Activated T-helper 1 cell treated with anti-CD3 and anti-CD28 coated beads, Interleukin-2, amount 50 U/mL, for 16 hours (primary cell): ENCODE measurements at places on chromosomes 12 and 14.

- DNase-seq = no peak
Measured at GRCh38 chr14:74324931-74325361, 22.2 kb upstream of the ABCD4 start.

- no peak for DNase-seq
Measured at GRCh38 chr12:66495709-66496108, 183.2 kb downstream of the GRIP1 start.

GRCh38 chr12:18071336-18071735 lies 18.7 kb downstream of the RERGL start:
- no peak for DNase-seq

DNA sequence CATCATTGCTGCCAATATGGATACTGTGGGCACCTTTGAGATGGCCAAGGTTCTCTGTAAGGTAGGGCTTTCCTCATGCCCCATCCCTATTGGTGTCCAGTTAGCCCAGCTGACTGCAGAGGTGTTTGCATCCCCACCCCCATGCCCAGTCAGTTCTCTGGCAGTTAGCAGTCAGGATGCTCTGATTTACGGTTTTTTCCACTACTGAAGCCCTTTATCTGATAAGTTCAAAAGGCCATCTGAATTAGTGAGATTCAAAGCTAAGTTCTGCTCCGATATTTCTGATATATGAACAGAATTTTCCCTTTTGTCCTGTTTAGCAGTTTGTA lies 773 bp downstream of the GMPR2 start:
- DNase-seq = no peak

GRCh38 chr14:23910101-23910875 lies 43.3 kb upstream of the DHRS4 start:
- DNase-seq = no peak

DNA sequence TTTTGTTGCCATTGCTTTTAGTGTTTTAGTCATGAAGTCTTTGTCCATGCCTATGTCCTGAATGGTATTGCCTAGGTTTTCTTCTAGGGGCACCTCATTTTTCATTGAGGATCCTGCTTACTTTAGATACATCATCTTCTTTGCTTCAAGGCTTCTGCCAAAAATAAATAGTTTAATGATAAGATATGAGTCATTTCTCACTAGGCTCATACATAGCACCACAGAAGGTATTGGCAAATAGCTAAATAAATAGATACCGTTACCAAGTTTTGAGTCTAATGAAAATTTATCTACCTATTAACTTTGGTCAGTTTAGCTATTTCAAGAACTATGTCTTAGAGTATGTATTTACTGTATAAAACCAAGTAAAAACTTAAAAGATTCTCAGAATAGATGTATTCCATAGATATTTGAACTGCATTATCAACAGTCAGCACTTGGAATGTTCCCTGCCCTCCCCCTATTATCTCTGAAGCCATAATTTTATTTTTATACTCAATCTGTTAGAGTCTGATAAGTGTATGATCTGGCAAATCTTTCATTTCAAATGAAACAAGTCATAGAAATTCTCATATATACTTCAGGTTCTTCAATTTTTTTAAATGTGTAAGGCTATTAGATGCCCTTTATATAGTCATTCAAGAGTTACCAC lies 310.2 kb downstream of the CCDC91 start:
- DNase-seq = no peak

DNA sequence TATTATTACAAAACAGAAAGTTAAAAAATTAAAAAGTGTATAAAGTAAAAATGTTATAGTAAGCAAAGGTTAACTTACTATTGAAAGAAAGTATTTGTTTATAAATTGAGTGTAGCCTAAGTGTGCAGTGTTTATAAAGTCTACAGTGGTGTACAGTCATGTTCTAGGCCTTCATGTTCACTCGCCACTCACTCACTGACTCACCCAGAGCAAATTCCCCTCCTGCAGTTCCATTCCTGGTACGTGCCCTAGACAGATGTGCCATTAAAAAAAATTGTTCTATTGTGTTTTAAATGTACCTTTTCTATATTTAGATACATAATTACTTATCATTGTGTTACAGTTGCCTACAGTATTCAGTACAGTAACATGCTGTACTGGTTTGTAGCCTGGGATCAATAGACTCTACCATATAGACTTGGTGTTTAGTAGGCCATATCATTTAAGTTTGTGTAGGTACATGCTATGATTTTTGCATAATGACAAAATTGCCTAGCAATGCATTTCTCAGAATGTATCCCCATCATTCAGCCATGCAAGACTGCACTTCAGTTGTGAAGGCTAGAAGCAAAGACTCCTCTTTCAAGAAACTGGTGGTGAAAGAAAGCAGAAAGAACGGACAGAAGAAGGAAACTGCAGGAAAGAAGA lies 100.6 kb downstream of the DACT1 start:
- no peak for DNase-seq

DNA sequence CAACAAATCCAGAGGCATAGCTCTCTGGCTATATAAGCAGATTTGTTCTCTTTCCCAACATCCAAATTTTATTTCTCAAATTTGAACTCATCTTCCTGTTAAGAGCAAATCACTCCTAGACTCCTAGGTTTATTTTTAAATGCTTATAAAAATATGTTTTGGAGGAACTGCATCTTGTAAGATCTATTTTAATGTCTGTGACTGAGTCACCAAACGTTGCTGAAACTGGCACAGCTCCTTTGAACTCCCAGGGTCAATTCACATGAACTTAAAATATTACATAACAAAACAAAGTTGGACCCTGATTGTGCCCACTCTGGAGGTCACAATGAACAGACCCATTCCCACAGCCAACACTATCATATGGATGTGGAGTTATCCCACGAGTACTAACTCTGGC lies 23.9 kb downstream of the ANAPC7 start:
- no peak for DNase-seq

DNA sequence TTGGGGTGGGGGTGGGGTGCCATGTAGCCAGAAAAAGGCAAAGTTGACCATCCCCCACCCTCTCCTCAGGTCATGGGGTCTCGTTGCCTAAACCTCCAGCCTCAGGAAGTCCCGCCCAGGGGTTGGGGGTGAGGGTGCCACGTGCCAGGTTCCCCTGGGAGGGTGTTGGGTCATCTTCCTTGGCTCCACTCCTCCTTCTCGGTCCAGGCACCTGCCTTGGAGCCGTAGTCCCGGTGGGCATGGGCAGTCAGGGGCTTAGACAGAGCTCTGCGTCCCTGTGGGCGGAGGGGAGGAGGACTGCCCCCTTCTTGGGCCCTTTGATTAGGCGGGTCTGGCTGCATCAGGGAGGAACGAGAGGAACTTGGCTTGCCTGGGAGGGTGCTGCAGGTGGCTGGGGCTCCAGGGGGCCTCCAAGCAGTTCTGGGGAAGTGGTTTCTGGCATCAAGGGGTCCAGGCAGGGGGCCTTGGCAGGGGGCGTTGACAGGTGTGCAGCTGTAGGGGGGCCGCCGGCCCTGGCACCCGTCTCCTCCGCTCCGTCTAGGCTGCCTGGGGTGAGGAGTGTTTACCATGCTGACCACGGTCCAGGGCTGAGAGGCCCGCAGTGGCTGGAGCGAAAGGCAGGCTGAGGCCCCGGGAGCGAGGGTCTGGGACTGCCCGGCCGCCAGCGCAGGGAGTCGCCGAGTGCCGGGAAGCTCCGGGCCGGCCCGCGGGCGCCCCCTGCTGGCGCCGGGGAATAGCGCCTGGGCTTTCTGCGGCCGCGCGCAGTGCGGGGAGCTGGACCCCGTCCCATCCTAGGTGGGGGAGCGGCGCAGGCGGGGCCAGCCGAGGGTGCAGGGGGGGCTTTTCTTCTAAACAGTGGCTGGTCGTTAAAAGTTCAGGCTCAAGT lies 7.9 kb downstream of the SETD1B start:
- DNase-seq = no peak

- DNase-seq = no peak
Measured at GRCh38 chr12:96303653-96304052, 96.6 kb downstream of the CDK17 start.

DNA sequence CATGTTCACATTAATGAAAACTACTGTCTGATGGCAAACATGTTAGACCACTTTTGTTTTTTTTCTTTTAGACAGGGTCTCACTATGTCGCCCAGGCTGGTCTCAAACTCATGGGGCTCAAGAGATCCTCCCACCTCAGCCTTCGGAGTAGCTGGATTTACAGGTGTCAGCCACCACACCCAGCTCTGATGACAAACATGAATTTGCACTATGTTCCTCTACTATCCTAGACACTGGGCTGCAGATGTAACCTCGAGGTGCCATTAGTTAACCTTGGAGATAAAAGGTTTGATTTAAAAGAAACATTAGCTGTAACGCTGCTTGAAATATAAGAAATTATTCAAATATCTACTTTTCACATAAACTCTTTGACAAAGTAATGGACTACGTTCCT lies 8.1 kb downstream of the VPS37B start:
- no peak for DNase-seq

DNA sequence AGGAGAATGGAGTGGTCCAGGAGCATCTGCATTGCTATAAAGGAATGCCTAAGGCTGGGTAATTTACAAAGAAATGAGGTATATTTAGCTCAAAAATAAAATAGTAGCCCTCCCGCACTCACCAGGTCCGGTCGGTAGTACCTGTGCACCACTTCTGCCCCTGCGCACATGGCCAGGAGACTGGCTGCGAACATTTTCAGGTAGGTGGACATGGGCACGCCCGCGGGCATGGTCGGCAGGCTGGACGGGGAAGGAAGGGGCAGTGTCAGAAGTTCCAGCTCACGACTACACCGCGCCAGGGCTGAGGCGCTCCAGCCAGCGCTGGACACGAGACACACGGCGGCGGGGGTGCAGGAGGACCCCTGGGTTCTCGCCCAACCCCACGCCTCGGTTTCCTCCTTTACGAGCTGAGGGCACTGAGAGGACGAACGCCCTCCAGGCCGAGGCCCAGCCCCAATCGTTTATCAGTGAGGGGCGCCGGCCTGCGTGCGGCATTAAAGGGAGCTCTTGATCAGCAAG lies 9.1 kb upstream of the TDG start:
- DNase-seq = no peak
